ENCODE measurements at places on chromosomes 1 and 21.

DNA sequence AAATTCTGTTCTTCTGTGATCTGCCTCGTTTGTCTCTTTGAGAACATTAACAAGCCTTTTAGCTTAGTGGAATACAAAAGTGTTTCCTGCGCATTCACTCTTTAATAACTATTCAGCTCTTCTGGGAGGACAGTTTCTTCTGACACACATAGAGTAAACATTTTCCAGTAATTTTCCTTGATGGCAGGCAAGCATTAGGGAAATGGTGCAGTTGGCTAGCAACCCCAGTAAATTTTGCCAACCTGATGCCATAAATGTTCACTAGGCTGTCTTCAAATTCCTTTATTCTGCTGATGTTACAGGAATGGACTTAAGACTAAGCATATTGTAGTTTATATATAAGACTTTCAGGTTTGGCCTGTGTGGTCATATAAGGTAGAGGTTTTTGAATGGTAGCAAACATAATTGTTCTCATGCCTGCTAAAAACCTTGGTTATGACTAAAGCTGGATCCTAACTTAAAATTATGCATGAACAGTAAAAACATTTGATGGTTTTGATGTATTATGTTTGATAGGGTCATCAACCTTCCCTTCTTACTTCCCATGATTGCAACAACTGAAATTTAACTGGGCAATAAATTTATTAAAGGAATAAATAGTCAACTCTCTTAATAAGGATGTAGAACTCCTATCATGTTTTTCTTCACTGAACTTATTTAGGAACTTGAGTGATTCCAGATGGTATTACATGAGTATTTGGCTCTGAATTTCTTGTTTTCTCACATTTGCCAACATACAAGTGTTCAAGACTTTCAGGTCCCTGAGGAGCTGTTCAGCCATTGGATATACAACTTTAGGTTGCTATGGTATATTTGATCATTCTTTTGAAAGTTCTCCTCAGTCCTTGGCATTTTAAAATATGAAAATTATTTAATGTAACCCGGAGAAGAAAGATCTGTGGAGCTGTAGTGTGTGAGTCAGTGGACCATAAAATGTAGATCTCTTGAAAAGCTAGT lies 223.4 kb downstream of the FMN2 start:
- no peak for DNase-seq

GRCh38 chr1:235925016-235925415 lies 58.3 kb upstream of the LYST start:
- no peak for DNase-seq

DNA sequence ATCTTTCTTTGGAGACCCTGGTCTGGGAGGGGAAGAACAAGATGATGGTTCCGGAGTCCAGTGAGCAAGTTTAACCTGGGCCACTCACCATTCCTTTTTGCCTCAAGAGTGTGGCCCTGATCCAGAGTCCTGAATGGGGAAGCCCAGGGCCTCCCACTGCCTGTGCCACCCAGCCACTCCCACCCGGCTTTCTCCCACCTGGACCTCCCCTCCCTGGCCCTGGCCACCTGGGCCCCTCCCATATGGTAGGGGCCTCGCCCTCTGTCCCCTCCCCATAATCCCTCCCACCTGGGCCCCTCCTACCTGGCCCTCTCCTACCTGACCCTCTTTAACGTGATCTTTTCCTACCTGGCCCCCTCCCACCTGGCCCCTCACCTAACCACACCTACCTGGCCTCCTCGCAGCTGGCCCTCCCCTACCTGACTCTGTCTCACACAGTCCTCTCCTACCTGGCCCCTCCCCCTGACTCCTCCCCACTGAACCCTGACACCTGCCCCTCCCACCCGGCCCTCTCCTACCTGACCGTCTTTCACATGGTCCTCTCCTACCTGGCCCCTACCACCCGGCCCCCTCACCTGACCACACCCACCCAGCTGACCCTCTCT lies 220.7 kb upstream of the VAMP3 start:
- DNase-seq, result no peak

DNA sequence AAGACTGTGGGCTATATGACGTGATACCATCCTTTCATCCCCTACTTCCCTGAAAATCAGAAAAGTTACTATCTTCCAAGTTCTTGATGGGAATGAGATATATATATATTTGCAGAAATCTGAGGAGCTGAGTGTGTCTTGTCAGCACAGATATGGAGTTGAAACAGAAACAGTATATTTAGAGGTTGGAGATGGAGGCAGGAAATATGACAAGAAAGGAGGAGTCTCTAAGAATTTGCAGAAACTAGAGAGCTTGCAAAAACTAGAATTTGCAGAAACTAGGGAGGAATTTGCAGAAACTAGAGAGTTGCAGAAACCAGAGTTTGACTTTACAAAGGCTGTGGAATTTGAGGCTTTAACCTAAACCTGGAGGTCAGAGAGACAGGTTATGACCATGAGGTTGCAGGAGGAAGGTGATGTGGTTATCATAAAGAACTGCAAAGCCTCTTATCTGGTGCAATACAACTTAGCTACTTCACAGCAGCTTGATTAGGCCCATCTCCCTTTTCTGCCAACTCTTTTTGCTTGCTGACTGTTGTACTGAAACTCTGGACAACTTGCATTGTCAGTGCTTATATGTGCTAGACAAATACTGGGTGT lies 22.3 kb downstream of the XCL2 start:
- DNase-seq, result no peak

GRCh38 chr1:41805771-41806471 lies 112.8 kb downstream of the HIVEP3 start:
- DNase-seq, result peak; percentile 55

GRCh38 chr1:19730232-19730631 lies 65.6 kb downstream of the HTR6 start:
- DNase-seq, result no peak

DNA sequence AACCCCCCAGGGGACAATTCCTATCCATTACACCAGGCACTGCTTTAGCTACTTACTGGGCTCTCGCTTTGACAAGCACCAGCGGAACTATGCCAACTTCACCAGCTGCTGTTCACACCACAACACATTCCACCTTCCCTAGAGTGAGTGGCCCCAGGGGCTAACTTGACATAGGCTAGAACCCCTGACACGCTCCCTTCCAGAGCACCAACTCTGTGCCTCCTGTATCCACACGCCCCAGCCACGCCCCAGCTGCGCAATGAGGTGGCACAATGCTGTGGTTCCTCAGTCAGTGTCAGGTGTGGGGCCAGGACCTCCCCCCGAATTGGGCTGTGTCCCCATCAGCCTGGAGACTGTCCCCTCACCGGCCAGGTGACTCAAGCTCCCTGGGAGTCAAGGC lies 11.7 kb upstream of the FGR start:
- DNase-seq, result no peak

DNA sequence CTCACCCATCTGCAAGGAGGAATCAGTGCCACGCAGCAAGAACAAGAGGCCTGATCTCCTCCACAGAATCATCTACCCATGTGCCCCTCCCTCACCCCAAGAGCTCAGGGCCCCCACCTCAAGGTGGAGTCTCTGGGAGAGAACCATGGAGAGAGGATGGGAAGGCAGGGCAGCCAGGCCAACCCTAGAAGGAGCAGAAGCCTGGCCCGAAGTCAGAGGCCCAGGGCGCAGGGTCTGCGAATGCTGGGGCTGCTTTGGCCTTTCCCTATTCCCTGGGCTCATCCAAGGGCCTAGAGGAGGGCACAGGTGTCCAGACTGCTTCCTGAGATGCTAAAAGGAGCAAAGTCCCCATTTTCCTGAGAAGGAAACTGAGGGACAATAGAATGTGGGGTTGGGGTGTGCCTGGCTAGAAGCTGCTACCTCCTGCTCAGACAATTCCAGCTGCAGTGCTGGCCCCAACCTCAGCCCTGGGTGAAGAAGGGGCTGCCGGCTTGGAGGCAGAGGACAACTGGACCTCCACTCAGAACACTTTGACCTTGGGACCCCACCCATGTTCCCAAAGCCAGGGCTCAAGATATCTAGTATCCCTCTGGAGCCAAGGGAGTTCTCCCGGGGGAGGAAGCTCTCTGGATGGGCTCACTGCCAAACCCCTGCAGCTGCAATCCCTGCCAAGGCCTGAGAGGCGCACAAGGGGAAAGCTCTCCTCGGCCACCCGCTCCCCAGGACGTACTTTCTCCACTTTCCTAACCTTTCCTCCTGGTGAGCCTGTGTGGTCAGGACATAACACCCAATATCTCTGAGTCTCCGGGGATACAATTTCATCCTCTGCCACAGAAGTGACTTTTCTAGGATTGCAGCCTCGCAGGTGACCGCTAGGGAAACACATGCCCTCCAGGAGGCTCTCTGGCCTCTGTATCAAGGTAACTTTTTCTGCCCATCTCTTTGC lies 16.6 kb upstream of the LEMD1 start:
- DNase-seq, result no peak

DNA sequence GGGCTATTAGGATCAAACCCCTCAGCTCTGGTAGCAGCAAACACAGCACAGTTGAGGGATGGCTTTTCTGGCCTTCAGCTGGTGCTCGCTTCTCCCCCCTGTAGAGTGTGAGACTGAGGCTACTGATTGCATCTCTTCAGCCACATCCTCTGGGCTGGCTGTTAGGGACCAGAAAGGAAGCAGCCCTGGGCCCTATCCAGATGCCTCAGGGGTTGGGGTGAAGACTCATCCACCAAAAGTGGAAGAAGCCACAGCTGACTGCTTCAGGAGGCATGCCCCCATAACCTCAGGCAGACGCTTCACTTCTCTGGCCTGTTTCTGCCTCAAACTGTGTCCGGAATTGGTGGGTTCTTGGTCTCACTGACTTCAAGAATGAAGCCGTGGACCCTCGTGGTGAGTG lies 6.2 kb upstream of the TMEM200B start:
- no peak for DNase-seq

GRCh38 chr1:204150702-204151551 lies 917 bp downstream of the ETNK2 start:
- no peak for DNase-seq

GRCh38 chr1:167060141-167061072 lies 29.8 kb downstream of the GPA33 start:
- DNase-seq, result no peak
